ENCODE measurements at places on chromosomes 5 and 9.
A peak's percentile ranks its signal among the peaks of the same experiment; 100 is the strongest.

GRCh38 chr5:176810687-176811501 is 535 bp downstream of the UNC5A start:
- DNase-seq = no peak

DNA sequence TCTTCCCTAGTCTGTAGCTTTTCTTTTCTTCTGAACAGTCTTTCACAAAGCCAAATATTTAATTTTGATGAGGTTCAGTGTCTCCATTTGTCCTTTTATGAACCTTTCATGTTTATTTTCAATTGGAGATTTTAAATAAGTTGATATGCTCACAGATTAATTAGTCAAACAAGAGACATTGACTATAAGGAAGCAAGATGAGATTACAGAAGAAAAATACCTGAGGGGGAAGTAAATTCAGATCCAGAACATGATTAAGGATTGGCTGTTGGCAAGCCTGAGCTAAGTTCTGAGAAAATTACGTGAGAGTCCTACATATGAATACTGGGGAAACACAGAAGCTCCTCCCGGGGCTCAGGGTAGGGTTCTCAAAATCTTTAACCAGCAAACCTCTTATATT is 1039.8 kb upstream of the SEMA6A start:
- no peak for DNase-seq

DNA sequence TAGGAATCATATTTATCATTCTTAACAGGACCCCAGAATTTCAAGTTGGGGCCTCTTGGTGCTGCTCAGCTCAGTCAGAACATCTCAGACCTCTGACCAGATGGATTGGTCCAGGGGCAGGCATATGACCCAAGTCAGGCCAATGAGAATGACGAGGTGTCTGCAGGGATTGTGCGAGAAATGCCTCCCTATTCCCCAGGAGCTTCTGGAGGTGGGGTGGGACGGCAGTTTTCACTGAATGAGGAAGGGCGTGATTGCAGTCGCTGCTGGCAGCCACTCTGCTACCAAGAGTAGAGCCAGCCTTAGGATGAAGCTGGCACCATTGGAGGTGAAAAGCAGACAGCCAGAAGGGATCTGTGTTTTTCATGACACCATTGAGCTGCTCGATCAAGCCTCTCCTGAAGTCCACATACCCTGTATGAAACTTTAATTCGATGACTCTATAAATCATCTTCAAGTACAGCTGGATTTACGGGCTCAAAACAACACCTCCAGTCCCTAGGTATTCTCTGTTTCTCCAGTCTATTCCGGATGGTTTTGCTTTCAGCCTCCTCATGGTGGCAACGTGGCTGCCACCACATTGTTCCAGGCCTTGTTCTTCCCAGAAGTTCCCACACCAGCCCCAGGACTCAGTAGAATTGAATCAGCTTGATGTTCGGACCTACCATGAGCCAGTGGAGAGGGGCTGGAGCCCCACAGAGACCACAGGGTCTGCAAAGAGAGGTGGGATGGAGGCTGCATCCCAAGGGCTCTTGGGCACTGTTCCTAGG is 70.2 kb upstream of the ADAMTS2 start:
- DNase-seq = no peak

DNA sequence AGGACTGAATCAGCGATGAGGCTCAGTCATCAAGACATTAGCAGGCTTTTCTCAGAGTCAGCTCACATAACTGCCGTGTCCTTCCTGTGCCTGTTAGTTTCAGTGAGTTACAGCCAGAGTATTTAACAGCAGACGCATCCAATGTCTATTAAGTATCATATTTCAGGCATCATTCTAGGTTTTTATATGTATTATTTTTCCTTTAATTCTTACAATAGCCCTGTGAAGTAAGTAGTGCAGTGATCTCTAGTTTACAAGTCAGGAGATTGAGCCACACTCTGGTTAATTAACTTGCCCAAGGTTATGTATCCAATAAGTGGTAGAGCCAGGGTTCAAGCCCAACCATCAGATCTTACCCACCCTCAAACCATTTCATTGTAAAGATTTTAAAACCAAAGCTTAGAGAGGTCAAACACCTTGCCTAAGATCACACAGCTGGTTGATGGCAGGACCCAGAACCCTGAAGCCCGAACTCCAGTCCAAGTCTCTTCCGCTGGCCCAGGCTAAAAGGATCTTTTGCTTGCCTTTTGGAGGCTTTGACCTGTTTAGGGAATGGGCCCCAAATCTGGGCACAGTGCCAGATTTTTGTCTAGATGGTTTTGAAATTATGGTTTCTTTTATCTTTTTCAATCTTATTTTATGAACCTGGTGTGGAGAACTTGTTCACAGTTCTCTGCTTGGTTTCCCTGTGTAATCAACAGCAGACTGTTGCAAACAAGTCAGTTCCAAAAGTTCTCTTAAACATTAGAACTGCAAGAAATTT is 261.2 kb upstream of the CLINT1 start:
- DNase-seq = no peak

DNA sequence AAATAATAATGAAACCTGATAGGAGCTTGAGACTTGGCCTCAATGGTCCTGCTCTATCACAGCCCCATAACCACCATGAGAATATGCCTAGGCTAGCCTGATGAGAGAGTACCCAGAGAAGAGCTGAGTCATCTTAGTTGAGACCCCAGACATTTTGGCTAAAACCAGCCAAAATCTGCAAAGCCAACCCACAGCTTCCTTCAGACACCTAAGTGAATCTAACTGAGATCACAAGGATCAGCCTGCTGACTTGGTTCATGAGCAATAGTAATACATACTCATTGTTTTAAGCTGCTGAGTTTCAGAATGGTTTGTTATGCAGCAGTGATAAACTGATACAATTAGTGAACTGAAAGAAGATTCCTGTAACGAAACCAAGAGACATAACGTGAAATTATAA is 473.7 kb upstream of the PTGER4 start:
- DNase-seq = no peak

GRCh38 chr5:129904667-129905472 is 605 bp downstream of the CHSY3 start:
- DNase-seq = peak; percentile 4

GRCh38 chr5:142134331-142135010 is 25.9 kb downstream of the NDFIP1 start:
- DNase-seq = no peak

DNA sequence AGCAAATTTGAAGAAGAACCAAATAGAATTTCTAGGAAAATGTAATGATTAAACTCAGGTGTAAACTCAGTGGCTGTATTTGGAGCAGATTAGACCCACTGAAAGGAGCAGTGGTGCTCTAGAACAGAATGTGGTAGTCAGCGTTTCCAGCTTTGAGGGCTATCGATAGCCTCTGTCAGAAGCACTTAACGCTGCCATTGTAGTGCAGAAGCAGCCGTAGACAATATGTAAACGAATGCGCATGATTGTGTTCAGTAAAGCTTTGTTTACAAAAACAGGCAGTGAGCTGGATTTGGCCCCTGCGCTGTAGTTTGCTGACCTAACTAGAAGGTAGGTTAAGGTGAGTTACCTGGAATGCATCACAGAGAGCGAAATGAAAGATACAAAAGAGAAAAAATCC is 72.0 kb downstream of the FAM78A start:
- no peak for DNase-seq

DNA sequence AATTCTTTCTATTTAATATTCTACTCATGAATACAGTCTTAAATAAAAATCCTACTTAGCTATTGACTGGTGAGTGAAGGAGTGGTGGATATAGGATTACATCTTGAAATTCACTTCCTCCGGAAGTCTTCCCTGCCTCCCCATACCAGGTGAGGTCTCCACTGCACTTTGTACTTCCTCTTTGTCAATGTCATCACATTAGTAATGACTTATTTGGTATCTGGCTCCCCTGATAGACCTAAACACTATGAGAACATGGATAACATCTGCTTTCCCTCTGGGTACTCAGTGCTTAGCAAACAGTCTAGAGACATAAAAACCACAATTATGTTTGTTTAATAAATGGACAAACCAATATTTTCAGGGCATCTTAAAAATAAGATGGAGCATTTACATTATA is 532.1 kb downstream of the PDE4D start:
- DNase-seq = peak; percentile 54

GRCh38 chr5:1593903-1594356 is 70.2 kb upstream of the LPCAT1 start:
- no peak for DNase-seq

DNA sequence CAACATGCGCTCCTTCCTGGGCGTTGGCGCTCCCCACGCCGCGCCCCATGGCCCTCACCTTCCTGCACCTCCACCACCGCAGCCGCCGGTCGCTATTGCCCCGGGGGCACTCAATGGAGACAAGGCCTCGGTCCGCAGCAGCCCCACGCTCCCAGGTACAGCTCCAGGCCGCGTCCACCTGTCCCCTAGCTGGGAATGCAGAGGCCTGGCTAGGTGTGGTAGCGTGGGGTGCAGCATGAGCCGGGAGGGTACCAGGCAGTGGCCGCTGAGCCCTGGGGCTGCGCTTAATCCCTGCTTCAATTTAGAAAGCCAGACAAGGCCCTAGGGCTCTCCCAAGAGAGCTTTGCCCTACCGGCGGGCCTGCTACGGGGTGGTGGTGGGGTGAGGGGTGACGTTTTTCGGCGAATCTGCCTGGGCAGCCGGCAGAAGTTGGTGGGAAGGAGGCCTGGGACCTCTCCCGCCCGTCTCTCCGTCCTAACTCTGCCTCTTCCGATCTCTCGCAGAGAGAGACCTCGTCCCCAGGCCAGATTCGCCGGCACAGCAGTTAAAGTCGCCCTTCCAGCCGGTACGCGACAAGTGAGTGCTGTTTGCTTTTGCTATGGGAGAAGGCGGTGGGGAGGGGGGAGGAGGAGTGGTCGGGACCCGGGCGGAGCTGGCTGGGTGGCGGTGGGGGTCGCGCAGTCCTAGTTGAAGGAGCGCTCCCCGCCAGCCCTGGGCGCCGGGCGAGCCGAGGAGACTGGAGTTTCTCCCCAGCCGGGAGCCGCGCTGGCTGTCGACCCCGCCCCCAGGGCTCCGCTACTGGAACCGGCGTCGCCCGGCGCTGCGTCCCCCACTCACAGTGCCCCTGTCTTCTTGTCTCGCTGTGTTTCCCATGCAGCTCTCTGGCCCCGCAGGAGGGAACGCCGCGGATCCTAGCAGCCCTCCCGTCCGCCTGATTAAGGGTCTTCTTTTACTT is 4.8 kb downstream of the IRX1 start:
- DNase-seq = no peak

- DNase-seq = no peak
Measured at GRCh38 chr5:68330574-68330973, 115.0 kb downstream of the PIK3R1 start.

- no peak for DNase-seq
Measured at GRCh38 chr5:36452424-36453006, 150.8 kb upstream of the RANBP3L start.

GRCh38 chr9:36402536-36402935 is 2.5 kb upstream of the RNF38 start:
- DNase-seq = no peak

DNA sequence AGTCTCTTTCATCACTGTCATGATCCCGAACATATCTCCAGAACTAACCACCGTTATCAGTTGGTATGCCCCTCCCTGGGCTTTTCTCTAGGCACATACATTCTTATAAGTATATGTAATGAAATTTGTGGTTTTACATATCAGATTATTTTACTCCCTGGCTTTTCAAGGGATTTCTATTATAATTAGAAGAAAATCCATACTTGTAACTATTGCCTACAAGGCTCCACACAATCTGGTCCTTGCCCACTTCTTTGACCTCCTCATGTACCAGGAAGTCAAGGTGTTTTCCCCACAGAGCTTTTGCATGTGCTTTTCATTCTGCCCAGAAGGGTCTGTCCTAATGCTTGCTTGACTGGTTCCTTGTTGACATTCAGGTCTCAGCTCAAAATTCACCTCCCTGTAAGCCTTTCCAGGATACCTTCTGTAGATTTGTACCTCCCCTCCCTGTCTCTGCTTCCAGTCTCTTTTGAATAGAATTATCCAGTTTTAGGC is 33.6 kb upstream of the HSD17B4 start:
- no peak for DNase-seq

- no peak for DNase-seq
Measured at GRCh38 chr5:143220748-143221251, 182.7 kb downstream of the NR3C1 start.

DNA sequence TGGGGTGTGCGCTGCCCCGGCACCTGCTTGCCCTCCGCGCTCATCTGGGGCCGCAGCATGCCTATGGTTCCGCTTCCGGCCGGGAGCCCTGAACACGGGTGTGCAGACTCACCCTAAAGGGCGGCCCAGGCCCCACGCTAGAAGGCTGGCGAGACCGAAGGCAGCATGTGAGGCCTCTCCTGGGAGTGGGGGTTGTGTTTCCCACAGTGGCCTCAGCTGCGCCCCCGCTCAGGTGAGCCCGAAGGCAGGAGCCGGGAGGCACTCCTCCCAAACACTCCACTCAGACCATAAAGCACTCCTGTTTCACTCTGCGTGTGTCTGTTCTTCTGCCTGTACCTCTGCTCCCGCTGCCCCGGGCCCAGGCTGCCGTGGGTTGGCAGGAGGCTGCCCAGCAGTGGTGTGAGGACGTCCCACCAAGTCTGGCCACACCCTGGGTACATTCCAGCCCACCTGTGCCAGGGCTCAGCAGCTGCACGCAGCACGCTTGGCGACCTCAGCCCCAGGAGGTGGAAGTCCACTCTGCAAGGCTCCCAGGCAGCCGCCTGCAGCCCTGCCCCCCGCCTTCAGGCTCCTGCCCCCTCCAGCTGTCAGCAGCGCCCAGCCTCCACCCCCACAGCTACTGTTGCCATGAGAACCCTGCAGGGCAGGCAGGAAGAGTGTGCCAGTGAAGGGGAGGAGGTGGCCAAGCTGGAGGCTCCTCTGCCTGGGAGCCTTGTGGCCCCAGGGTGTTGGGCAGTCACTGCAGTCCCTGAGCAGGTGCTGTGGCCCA is 1.2 kb upstream of the AJM1 start:
- peak; percentile 85 for DNase-seq

- DNase-seq = no peak
Measured at GRCh38 chr9:81182431-81182830, 506.9 kb downstream of the TLE1 start.

DNA sequence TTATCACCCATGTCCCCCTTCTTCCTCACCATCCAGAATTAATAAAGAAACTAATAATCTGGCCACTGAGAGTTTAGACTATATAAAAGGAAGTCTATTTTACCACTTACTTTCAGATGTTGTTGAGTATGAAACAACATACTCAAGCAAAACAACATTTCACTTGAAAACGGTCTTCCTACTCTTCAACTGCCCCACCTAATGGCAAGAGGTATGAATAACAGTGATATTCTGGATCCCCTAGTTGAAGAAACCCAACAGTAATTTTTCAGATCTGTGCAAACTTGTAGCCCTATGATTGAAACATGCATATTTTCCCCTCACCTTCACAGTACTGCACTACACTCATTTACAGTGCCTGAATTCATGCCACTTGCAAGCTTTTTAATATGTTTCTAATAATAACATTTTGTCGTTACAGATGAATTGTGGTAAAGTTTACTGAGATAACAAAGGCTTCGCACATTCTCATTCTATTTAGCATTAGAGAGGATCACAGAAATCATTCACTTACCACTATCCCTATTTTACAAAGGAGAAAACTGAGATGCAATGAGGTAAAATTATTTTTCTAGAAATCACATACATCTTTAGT is 267.9 kb upstream of the PDE4D start:
- no peak for DNase-seq

GRCh38 chr5:172077664-172078425 is 71.4 kb upstream of the FBXW11 start:
- no peak for DNase-seq

GRCh38 chr5:98193921-98194760 is 579.3 kb upstream of the RGMB start:
- no peak for DNase-seq
